ENCODE measurements at places on chromosomes 7 and 10.

GRCh38 chr7:154429666-154430404 is 377.6 kb downstream of the DPP6 start:
- DNase-seq = no peak

DNA sequence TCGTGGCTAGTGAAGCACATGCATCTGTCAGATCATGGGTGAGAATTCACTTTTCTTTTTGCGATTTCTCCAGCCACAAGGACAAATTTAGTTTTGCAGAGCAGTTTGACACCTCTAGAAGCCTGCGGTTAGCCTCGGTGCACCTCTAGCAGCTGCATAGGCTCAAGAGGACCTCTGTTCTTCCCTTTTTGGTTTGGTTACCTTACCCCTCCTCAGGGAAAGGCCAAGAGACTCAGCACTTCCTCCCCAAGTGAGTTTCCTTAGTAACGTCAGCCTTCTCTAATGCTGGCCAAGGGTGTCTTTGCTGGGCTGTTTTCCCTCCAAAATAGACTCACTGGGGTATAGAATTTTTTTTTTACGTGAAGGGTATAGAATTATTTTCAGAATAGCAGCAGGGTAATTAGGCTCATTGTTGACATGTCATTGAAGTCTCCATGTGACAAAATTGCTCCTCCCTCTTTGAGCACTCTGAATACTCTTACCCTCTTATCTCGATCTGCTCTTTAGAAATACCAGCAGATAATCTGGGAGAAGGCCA is 97.8 kb downstream of the AUTS2 start:
- no peak for DNase-seq

- no peak for DNase-seq
Observed at GRCh38 chr10:35642035-35642792, at the start of gene FZD8. Gene FZD8, minus strand, starts transcription at chr10:35642296. Its CDS starts 867 bp downstream, at chr10:35641429.

- no peak for DNase-seq
Observed at GRCh38 chr10:5828725-5829124, 15.5 kb upstream of the GDI2 start.

GRCh38 chr10:23864631-23865147 is 344.2 kb upstream of the KIAA1217 start:
- no peak for DNase-seq

GRCh38 chr10:30645340-30645827 is 15.8 kb upstream of the LYZL2 start:
- DNase-seq = no peak

GRCh38 chr7:155769701-155770100 is 42.6 kb downstream of the SHH start:
- DNase-seq = no peak

DNA sequence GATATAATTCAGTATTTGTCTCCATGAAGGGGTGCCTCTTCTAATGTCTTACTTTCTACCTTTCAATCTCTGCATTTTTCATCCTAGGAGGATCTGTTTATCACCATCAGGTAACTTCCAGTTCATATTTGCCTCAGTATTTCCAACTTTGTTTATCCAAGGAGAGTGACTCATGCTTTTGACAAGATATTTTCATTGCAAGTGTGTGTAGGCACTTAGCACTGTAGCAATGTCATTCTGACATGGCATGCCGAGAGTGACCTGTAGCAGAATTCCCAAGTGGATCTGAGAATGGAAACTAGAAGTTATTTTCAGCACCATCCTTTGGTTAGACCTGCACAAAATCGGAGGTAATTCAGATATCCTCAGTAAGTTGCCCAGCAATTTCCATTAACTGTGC is 129.9 kb downstream of the INHBA start:
- no peak for DNase-seq

DNA sequence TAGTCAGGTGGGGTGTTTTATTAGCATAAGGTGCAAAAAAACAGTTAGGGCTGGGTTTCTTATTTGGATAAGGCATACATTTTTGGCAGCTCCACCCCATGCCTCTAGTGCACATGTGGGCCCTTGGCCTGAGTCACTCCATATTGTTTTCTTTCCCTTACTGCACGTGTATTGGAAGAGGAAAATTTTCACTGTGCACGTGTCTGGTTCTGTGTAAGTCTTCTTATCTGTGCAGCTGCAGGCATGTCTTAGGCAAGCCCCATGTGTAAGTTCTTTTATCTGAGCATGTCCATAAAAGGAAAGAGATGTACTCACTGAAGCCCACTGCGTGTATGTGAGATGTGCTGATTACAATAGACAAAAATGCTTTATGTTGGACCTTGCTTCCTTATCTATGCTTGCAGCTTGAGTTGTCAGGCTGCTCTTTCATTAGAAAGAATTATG is 540.3 kb upstream of the IGFBP3 start:
- no peak for DNase-seq

DNA sequence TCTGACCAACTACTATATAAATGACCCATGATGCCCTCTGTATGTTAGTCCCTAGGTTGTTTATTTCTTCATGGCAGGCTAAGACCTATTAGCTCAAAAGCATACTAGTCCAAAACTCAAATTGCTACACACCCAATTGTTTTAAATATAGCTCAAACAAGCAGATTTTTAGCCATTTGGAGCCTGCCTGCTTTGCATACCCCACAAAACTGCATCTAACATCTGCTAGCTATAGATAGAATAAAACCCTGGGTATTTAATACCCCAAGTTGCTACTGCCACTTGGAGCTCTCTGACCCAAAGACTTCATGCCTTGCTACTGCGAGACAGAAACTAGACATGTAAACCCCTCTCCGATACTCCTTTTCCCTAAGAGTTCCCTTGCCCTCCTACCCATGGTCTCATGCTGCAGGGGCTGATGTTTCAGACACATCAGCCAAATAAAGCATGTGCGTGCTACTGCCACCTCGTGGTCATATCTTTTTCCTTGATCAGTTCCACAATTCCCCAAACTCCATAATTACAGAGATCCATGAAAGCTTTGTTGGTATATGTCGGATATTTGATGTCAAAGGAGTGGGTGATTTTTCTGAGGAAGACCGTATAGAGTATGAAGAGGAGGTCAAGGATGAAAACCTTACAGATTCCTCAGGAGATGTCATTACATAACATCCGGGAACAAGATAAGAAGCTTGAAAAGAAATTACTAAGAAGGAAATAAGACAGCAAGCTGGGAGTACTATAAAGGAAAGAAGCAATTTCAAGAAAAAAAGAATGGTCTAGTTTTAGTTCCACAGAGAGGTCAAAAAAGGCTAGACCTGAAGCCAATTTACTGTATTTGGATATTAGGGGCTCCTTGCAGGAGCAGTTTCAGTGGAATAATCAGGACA is 386.6 kb downstream of the SH2D4B start:
- no peak for DNase-seq

- DNase-seq = no peak
Observed at GRCh38 chr7:38524786-38525185, 106.4 kb downstream of the AMPH start.

- no peak for DNase-seq
Observed at GRCh38 chr10:123523833-123524232, 142.3 kb upstream of the GPR26 start.

DNA sequence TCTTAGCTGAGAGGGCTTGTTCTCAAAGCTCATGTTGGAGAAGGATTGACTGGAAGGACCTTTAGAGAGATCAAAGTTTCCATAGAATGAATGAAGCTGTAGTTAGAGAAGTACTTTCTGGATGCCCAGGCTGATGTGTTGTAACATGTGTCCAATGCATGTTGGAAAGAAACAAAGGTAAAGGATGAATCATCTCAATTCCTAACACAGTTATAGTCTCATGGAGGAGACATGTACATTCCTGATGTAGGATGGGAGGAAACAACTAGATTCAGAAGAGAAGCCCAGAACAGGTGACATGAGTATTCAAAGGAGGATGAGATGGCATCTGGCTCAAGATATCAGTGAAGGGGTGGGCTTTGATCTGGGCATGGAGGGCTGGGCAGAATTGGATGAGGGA is 152.7 kb downstream of the SH2D4B start:
- DNase-seq = no peak

- no peak for DNase-seq
Observed at GRCh38 chr7:130777426-130777825, 43.4 kb upstream of the KLF14 start.
